CD4-positive, alpha-beta T cell treated with Interleukin-6 at 100 ng/mL for 8 hours (primary cell): ENCODE measurements at places on chromosomes 6 and 20.

- no peak for DNase-seq
Measured at GRCh38 chr20:43559147-43559987, 540 bp downstream of the SGK2 start.

GRCh38 chr6:25086500-25087091 lies 150.8 kb upstream of the RIPOR2 start:
- no peak for DNase-seq

DNA sequence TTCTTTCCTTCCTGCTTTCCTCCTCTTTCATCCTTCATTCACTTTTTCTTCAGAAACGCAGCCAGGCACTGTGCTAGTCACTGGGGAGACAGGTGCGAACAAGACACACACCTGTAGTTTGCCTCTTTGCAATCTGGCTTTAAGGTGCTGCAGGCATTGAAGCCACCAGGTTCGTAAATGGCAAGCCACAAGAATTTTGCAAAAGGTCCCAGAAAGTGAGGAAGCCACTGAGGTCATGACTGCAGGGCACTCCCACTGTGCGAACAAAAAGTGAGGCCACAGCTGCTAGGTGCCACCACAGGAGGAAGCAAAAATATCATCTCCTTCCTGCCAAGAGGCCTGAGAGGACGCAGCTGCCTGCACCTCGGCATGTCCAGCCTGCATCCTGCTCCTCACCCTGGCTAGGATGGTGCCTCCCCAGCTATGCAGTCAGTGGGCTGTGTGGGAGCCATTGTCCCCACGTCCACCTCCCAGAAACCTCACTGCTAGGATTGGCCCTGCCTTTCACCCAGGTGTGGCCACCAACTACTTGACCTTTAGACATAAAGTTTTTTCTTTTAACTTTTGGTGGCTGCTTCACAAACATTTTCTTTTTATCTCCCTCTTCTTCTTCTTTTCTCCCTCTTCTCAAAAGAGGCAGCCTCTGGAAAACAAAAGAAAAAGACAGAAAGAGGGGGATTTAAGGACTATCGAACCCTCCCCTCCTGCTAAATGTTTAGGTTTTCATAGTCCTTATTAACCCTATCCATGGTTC lies 230.8 kb downstream of the BCAS1 start:
- DNase-seq: peak; percentile 77

DNA sequence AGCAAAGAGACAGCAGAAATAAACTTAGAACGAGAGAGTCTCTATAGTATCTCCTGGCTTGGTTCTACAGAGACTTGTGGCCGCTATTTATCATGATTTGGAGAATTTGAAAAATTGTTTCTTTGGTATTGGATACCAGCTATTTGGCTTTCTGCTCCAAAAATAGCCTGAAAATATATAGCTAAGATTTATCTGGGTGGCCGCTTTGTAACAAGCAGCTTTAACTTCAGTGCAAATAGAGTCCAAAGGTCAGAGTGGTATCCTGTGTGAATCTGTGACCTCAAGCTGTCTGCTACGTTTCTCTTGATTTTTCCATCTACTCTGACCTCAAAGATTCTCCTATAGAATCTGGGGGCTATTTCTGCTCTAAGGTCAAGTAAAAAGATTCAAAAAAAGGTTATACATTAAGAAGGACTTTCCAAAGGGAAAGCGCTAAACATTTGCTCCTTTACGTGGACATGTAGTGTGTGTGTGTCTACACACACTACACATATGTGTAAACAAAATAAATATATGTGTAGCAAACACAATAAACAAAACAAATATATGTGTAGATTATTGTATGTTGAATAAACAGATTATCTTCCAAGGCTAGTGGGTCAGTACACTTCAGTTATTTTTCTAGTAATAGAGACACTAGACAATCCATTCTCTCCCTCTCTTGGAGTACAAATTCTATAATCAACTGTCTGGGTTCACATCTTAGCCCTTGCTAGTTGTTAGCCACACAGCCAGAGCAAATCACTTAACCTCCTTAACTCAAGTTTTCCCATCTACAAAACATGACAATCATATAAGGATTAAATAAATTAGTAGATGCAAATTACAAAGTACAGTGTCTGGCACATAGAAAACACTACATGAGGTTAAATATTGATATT lies 40.8 kb downstream of the CHD6 start:
- DNase-seq: no peak

GRCh38 chr6:16301511-16301910 lies 63.1 kb downstream of the GMPR start:
- no peak for DNase-seq

DNA sequence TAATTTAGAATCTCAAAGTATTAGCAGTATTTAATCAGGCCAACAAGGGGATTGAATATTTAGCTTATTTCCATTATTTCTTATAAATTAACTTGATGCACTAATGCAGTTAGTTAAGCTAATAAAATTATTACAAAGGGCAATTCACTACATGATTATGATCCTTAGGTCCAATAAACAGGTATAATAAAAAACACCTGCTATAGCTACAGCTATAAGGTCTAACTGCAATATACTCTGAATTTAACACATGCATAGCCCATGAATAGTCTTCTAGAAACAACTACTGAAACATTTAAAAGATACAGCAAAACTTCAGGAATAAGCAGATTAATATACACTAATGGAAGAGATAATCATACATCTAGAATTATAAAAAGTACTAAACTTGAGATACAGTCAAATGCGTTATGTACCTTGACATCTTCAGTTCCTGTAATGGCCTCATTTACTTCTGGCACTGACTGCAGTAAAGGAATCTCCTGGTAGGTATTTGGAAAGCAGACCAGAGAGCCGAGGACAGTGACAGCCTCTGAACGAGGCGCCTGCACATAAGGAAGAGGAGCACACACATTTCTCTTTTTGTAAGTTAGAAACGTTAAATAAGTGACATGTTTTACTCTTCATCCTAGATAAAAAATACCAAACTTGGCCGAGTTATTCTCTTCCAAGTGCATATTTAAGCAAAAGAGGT lies 168.5 kb downstream of the INSM1 start:
- no peak for DNase-seq

GRCh38 chr6:104505838-104506237 lies 353.9 kb downstream of the HACE1 start:
- no peak for DNase-seq

- DNase-seq: no peak
Measured at GRCh38 chr6:72825315-72825911, 203.5 kb downstream of the KCNQ5 start.

GRCh38 chr6:99353126-99353525 lies 3.7 kb upstream of the FAXC start:
- DNase-seq: no peak

DNA sequence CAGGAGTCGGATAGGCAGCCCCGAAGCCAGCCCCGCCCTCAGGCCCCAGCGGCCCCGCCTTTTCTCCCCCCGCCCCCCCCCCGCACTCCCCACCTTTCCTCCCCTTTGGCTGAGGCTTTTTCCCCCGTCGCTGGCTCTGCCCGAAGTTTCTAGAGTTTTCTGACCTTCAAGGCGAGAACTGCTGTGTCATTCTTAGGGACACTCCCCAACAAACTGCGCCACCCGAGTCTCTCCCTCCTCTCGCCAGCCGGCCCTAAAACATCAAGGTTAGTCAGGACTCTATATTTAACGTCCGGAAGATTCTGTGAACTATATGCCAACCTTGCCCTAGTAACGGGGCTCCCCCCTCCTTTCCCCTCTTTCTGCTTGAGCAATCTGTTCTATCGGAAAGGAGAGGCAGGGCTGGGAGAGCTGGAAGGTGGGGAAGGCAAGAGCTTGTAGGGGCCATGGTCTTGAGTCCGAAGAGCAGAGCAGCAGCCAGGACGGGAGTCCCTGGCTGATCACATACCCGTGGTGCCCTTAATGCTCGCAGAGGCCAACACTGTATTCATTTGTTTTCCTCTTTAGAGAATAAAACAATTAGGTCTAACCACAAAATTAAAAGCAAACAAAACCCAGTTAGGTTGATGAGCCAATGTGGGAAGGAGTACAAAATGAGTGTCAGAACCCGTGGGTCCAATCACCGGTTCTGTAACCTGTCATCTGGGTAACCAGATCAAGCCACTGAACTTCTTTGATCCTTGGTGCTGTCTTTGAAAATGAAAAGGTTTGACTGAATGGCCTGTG lies 5.3 kb upstream of the HSPA1B start:
- peak; percentile 71 for DNase-seq

DNA sequence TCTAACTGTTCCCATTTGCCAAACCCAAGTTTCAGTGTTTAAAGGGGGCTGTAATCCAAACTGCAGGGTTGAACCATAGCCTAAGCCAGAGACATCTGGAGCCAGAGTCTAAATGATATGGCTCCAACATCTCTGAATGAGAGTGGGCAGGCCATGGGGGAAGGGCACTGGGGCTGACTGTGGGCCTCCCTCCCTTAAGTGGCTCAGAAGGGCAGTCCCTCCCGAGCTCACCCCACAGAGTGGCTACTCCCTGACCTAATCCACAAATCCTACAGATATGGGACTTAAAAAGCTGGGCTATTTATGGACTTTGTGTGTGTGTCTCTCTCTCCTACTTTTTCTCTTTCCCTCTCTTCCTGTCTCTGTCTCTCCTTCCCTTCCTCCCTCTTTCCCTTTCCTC lies 35.8 kb upstream of the AAR2 start:
- no peak for DNase-seq

DNA sequence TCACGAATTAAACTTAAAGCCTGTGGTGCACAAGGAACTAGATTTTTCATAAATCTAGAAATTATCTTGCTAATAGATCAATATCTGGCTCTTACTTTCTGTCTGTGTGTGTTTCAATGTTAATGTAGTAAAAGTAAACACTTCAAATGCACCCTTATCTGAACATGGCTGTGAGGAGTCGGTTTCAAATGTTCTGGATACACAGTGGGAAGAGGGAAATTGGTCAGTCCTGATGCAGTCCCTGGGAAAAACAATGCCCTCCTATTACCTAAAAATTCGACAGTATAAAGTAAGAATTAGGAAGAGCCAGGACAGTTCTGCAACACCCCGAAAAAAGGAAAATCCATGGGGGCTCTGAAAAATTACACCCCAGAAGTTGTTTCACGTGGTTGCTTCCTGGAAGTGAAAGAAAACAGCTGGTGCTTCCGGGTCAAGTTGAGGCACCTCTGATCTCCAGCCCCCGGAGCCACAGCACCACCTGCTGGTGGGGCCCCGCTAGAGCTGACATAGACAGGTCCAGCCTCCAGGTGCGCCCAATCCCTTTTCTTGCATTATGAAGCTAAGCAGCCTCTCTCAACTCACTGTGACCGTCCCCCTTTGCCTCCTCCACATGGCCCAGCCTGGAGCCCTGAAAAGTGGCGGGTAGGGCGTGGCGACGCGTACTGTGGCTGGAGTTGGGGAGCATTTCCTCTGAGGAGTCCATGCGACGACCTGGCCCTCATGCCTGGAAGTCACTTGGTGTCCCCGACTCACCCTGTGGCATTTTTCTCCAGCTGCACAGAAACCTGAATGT lies 8.3 kb downstream of the SEMG2 start:
- no peak for DNase-seq

GRCh38 chr6:139625081-139625939 lies 250.9 kb upstream of the CITED2 start:
- no peak for DNase-seq

GRCh38 chr6:162973980-162974379 lies 246.2 kb downstream of the PACRG start:
- no peak for DNase-seq

DNA sequence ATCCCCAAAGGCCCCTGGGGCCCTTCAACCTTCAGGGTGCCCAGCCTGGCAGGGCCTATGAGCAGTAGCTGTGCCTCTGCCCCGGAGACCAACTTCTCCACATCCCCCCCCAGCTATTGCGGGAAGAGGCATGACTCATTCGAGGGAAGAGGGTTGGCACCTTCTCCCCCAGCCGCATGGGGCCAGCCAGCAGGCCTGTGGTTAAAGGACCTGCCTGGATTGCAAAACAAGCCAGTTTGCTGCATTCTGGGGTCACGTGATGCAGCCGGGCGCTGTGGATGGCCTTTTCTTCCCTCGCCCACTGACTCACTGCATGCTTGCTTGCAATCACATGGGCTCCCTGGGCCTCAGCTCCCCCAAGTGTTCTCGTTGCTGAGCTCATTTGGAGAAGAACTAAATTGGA lies 182.5 kb downstream of the MAFB start:
- peak; percentile 8 for DNase-seq

- no peak for DNase-seq
Measured at GRCh38 chr20:45247865-45248264, 6.5 kb downstream of the SLPI start.

GRCh38 chr6:15755526-15755925 lies 92.7 kb upstream of the DTNBP1 start:
- no peak for DNase-seq

GRCh38 chr6:155325700-155326516 lies 11.6 kb upstream of the TFB1M start:
- DNase-seq: no peak

DNA sequence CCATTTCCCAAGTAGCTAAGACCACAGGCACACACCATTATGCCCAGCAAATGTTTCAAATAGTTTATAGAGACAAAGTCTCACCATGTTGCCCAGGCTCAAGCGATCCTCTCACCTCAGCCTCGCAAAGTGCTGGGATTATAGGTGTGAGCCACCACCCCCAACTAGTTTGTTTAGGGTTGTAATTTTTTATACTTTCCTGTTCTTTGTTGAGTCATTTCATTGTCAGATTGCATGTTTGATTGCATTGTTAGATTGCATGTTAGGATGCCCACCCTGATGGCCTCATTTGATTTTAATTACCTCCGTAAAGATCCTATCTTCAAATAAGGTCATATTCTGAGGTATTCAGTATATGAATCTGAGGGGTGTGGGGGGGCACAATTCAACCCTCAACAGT lies 73.3 kb upstream of the SASH1 start:
- DNase-seq: no peak

DNA sequence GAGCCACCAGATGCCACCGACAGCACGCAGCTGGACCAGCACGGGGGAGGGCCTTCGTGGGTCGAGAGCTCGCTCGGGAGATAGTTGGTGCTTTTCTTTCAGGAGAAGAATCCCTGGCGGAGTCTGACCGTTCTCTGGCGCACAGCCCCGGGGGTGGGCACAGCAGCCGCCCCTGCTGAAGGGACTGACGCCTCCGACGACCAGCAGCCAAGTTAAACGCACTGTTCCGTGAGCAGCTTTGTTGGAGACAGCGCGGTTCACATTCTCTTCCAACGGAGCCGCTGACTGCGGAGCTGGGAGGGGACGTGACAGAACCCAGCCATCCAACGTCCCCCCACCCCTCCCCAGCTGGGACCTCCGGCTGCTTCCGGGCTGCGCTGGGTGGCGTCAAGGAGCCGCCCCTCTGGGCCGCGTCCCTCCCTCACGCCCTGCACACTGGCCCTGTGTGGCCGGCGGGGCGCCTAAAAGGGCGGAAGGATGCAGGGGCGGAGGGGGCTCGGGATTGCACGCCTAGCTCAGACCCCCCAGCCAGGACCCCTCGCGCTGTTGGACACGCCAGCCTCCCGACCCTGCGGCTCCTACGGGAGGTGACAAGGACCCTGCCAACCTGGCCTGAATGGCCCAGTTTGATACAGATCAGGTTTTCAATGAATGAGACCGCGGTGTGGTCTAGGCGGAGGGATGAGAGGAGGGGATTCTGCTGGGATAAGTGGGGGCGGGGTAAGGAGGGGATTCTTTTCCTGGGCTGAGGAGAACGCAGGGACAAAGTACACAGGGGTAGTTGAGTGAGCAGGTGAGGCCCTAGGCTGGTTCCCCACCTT lies 36.4 kb upstream of the KHDC1 start:
- no peak for DNase-seq
